ENCODE measurements at places on chromosomes 6 and 20.

DNA sequence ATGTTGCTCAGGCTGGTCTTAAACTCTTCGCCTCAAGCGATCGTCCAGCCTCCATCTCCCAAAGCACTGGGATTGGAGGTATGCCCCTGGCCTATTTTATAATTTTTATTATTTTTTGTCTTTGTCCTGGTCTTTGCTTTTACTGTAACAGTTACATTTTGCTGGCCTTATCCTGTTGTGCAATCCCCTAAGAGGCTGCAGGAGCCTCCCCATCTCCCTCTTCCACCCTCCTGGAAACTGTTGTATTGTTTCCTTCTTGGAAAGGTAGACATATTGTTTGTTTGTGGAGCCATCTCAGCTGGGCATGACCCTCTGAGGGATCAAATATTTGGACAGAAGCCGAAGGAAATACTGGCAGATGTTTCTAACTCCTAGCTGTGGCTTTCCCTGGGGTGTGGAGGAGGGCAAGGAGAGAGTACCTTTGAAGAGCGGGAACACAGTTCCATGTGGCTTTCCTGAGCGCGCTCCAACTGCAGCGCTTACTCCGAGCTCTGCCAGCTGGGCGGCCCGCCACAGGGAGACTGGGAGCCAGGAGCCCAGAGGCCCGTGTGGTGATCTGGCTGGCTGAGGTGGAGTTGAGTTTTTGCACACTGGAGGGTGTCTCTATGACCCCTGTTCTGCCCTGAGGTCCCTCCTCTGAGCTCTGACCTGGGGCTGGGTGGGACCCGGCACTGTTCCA is 4.9 kb downstream of the MAPK13 start:
- DNase-seq, result no peak

DNA sequence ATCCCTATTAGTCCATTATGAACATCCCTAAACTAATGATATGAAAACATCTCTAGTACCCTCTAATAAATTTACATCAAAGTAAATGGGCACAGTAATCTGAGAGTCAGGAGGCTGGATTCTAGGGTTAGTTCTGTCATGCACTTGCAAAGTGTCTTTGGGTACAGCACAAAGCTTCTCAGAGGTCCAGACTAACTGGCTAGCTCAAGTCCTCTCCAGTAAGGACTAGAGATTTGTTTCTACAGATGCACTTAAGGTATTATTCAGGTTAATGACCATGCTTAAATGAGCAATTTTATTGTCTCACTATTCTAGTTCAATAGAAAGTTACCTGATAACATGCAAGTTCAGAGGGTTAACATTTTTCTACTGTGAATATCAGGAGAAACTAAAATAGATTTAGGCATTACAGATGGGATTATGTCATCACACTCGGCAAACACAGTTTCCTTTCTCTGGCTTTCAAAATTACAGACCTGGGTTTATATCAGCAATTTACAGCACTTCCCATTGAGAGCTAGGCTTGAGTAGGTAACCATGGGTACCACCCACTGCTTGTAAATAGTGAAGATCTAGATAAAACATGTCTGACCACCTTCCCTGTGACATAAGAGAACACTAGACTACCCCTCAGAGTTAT is 402.9 kb upstream of the RUNX2 start:
- DNase-seq, result peak; percentile 6

DNA sequence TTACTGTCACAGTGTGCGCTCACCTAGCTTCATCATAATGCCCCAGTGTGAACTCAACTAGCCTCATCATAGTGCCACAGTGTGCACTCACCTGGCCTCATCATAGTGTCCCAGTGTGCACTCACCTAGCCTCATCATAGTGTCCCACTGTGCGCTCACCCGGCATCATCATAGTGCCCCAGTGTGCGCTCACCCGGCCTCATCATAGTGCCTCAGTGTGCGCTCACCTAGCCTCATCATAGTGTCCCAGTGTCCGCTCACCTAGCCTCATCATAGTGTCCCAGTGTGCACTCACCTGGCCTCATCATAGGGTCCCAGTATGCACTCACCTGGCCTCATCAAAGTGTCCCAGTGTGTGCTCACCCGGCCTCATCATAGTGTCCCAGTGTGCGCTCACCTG is 10.6 kb downstream of the TMEM242 start:
- DNase-seq, result no peak

- DNase-seq, result no peak
Observed at GRCh38 chr6:129978148-129978916, 40.0 kb upstream of the L3MBTL3 start.

DNA sequence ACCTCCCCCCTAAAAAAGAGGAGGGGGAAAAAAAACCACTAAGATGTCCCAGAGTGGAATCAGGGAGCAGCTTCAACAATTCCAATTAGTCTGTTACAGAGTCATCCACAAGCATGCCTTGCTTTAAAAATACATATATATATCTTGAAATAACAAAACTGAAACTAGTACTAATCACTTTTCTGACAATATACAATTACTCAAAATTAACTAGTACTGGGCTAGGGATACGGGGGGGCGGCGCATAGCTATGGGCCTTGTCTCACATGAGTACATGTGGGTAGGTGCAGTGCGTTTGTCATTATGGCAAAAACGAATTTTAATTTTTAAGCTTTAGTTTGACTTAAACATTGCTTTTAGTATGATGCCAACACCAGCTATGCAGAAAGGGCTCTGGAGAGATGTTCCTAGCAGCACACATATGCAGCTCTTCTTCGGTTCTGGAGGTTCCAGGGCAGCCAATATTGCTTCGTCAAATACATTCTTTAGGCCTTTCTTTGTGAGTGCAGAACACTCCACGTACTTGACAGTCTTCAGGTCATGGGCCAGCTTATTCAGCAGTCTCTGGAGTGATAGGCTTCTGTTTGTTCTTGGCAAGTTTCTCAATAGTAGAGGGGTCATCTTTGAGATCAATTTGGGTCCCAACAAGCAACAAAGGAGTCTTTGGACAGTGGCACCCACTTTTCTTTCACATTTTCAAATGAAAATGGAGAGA is 38.8 kb downstream of the ITCH start:
- DNase-seq, result no peak

DNA sequence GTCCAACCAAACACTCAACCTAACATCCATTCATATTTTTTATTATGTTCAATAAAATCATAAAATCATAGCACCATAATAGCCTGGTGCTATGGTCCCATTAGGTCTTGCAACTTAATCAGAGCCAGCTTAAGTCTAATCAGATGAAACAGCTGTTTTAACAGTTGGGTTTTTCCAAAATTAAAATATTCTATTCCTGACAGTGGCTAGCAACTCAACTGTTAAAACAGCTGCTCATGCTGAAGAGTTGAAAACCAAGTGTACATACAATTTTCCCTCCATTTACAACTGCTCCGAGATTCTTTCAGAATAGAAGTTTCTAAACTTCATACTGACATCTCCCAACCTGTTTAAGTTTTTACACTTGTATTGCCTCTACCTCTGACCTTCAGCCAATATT is 89.5 kb downstream of the UBE3D start:
- no peak for DNase-seq

GRCh38 chr20:13778827-13779226 is 5.9 kb downstream of the ESF1 start:
- no peak for DNase-seq

- DNase-seq, result no peak
Observed at GRCh38 chr6:170045563-170045960, 245.3 kb downstream of the DLL1 start.

- no peak for DNase-seq
Observed at GRCh38 chr20:10805764-10806163, 132.0 kb upstream of the JAG1 start.

DNA sequence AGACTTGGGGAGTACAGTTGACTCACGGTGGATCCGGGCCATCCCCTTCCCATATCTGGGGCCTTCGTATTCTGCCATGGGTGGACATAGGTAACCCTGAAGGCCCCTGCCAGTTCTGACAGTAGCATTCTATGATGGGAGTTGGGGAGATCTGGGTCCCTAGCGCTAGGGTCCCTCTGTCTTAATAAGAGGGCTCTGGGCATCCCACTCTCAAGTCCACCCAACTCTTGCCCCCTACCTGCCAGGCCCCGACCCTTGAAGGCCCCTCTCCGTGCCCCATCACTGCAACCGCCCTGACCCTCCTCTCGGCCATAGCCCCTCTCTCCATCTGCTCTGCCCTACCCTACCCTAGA is 6.5 kb upstream of the CAPN11 start:
- no peak for DNase-seq

GRCh38 chr20:60058879-60059278 is 100.7 kb downstream of the CDH26 start:
- DNase-seq, result no peak
